ENCODE measurements at places on chromosomes 2 and 18.

GRCh38 chr18:48129621-48130082 is 199.2 kb upstream of the SMAD2 start:
- H3K36me3 ChIP-seq, result no peaks in the 10 kb centered on the region
- H3K27me3 ChIP-seq, result no peaks in the 10 kb centered on the region
- H3K27ac ChIP-seq, result peak overlapping the region; percentile 33
- no peak overlapping the region for H3K4me3 ChIP-seq

DNA sequence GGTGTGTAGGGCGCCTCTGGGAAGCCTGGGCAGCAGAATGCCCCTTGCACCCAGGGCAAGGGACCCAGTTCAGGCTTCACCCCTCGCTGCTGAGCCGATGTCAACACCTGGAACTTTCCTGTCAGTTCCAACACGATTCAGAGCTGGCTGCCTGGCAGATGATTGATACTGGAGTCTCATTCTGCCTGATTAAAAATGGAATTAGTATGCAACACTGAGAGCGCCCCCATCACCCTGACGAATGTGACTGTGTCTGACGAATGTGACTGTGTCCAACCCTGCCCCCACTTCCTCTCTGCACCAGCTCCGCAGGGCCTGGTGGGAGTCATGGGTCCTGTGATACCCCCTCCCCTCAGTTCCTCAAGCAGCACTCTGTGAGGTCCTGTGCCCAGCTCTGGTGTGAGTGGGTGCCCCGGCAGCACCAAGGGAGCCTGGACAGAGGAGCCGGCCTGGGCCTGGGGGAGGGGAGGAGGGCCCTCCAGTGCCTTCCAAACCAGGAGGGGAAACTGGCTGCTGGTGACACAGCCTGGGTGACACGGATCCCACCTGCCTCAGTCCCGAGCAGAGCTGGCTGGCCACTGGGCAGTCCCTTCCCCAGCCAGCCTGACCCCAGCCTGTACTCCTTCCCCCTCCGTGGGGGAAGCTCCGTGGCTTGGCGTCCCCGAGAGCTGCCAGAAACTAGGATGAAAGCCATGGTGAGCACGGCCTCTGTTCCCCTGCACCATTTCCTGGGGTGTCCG is 41.4 kb upstream of the ALPP start:
- no peak overlapping the region for H3K27ac ChIP-seq
- no peak overlapping the region for H3K4me3 ChIP-seq
- no peaks in the 10 kb centered on the region for H3K27me3 ChIP-seq

GRCh38 chr2:225468131-225468530 is 68.6 kb downstream of the NYAP2 start:
- H3K27ac ChIP-seq, result no peak overlapping the region
- DNase-seq, result no peak
- no peaks in the 10 kb centered on the region for H3K36me3 ChIP-seq
- H3K27me3 ChIP-seq, result no peaks in the 10 kb centered on the region
- H3K4me1 ChIP-seq, result no peaks in the 10 kb centered on the region

GRCh38 chr2:158805936-158806335 is 10.8 kb downstream of the DAPL1 start:
- H3K4me1 ChIP-seq, result no peaks in the 10 kb centered on the region
- no peak for DNase-seq
- H3K4me3 ChIP-seq, result no peak overlapping the region
- no peaks in the 10 kb centered on the region for H3K36me3 ChIP-seq
- no peaks in the 10 kb centered on the region for H3K27me3 ChIP-seq

DNA sequence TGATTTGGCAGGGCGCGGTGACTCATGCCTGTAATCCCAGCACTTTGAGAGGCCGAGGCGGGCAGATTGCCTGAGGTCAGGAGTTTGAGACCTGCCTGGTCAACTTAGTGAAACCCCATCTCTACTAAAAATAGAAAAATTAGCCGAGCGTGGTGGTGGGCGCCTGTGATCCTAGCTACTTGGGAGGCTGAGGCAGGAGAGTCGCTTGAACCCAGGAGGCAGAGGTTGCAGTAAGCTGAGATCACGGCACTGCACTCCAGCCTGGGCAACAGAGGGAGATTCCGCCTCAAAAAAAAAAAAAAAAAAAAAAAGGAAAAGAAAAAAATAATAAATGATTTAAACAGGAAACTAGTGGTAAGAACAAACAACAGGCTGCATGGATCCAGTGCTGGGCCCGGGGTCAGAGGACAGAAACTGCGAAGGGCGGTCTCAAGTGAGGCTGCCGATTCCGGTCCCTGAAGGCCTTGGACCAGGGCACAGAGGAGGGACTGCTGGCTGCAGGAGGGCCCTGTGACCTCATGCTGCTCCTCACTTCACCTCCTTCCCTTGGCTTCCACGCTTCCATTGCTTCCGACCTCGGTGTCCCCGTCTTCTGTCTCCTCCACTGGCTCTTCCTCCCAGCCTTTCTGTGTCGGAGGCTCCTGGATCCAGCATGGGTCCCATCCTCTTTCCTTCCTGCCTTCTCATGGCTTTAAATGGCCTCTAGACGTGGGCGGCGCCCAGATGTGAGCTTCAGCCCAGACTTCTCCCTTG is 2.1 kb upstream of the GRHL1 start:
- H3K36me3 ChIP-seq, result no peaks in the 10 kb centered on the region
- peaks cover 21% of the 10 kb centered on the region for H3K27me3 ChIP-seq
- H3K27ac ChIP-seq, result no peak overlapping the region
- H3K4me1 ChIP-seq, result peaks cover 6% of the 10 kb centered on the region
- no peak overlapping the region for H3K4me3 ChIP-seq
- DNase-seq, result no peak

GRCh38 chr2:226953206-226953605 is 117.4 kb downstream of the RHBDD1 start:
- H3K27ac ChIP-seq, result no peak overlapping the region
- no peaks in the 10 kb centered on the region for H3K4me1 ChIP-seq
- peak; percentile 23 for DNase-seq

- no peak for DNase-seq
- H3K36me3 ChIP-seq, result no peaks in the 10 kb centered on the region
- H3K4me1 ChIP-seq, result no peaks in the 10 kb centered on the region
- H3K4me3 ChIP-seq, result no peak overlapping the region
- no peak overlapping the region for H3K27ac ChIP-seq
Measured at GRCh38 chr2:141931797-141932196, 199.0 kb downstream of the LRP1B start.

DNA sequence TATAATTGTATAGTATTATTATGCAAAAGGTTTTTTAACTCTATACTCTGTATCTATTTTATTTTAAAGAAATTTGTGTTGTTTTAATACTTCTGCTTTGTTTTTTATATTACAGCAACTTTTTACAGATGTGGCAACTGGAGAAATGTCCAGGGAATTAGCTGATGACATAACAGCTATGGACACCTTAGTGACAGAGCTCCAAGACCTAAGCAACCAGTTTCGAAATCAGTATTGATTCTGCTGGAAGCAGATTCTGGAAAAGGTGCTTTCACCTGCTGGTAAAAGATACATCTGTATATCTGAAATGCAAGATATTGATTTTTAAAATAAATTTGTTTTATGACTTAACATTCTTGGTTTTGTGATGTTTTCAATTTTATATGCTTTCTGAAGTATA is 126.1 kb upstream of the LTBP1 start:
- H3K36me3 ChIP-seq, result peaks cover 9% of the 10 kb centered on the region
- H3K4me1 ChIP-seq, result peaks cover 20% of the 10 kb centered on the region
- no peak for DNase-seq
- no peak overlapping the region for H3K4me3 ChIP-seq
